ENCODE measurements at places on chromosomes 12 and 14.

- no peak for DNase-seq
Observed at GRCh38 chr12:110742096-110742717, 484 bp downstream of the PPP1CC start.

GRCh38 chr12:12796171-12796570 lies 10.7 kb downstream of the APOLD1 start:
- DNase-seq: no peak

DNA sequence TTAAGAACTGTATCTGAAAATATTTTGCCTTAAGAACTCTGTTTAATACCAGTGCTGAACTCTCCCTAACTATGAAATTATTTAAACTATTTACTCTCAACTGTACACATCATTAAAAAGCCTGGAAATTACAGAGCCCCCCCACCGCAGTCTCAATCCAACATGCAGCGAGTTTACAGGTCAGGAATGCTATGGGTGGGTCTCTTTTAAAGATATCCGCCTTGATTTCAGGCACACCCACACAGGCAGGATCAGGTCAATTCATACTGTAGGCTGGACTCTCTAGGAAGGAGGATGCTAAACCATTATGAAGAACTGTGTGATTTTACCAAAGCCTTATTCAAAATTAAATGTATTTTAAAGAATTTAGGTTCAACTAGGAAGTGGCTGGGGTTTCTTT lies 16.5 kb downstream of the SPTLC2 start:
- no peak for DNase-seq

DNA sequence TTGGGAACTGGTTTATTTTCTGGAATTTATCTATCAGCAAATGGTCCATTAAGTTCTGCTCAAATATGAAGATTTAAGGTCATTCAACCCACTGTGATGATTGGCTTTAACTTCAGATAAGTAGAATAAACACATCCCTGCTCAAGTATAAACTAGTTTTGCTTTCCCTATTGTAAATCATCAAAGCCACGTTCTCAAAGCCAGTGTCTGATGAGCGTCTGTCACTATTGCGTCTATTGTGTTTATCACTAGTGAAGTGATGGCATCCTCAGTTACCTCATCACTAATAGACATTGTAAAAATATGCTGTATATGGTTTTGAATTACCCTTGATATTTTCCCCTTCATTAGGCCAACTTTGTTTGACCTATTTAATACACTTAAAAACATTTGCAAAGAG lies 351.3 kb downstream of the BCAT1 start:
- no peak for DNase-seq

DNA sequence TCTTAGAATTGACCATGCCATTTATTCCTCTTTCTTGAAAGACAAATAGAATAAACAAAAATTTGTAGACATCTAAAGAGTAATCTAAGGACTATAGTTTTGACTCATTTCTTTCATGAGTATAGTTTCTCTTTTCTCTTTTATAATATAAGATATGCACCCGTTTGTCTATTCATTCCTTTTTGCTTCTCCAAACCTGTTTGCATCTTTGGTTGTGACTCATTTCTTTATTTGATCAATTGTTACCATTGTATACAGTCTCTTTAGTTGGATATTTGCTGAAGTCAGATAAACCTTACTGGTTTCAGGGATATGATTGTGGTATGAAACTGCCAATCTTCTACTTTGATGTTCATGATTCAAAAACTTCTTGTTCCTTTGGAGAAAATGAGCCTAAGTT lies 268.7 kb downstream of the FBXL14 start:
- no peak for DNase-seq

DNA sequence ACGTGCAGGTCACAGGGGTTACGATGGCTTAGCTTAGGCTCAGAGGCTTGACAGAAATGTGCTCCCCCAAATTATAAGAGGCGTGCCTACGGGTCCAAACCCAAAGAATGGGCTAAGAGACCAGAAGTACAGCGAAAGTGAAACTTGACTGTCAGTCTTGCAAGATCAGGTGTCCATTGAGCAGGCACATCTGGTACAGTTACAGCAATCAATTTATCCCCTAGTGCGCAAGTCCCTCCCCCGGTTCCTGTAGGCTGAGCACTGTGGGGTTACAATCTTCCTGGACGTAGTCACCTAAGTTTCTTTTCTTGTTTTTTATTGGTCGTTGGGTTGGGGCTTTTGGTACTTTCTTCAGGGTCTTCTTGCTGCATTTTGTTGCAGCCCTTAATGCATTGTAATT lies 134.2 kb downstream of the UNC79 start:
- DNase-seq: no peak

DNA sequence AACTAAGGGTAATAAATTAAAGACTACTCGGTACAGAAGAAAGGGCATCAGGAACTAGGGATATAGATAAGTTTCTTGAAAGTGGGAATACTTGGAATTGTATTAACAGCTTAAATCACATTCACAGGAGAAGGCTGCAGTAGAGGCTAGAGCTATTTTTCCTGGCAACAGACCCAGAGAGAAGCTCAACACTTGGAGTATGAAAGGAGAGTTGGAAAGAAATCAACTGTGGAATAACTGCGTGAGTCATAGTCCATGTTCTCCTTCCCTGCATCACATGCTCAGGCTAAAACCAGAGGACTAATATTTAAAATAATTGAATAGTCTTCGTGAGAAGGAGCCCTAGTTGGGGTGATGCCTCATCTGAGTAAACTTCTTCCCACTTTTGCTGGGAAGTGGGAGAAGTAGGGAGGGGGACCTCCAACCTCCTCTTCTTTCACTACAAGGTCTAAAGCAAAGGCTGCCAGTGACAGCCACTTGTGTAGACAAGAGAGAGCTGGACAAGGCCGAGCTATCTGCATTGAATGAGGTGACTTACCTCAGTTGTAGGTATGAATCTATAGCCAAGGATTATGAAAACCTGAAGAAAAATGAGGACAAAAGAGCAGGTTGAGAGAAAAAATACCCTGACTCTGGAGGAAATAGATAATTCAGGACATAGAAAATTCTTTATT lies 32.7 kb downstream of the DYRK2 start:
- DNase-seq: no peak

- DNase-seq: no peak
Observed at GRCh38 chr14:70152081-70152480, 36.7 kb downstream of the SLC8A3 start.

All from NCI-H1930 (cell line).